ENCODE measurements at places on chromosomes 4 and X. TPM values are rescaled to one million over a fixed set of nuclear protein-coding genes. Genes with fewer than 3 reads are reported as not detected.
A peak's percentile ranks its signal among the peaks of the same experiment; 100 is the strongest.

The HEPH gene
- total RNA-seq: 68.9 TPM

The ZNF732 gene
- not detected for total RNA-seq

The EDA gene
- 10.9 TPM for total RNA-seq

The NR0B1 gene
- total RNA-seq: not detected

The RBMXL3 gene
- not detected for total RNA-seq

The KLF8 gene
- 15.5 TPM for total RNA-seq

The PNMA6A gene
- total RNA-seq: 3.7 TPM

The CTAG2 gene
- not detected for total RNA-seq

The ZGRF1 gene
- total RNA-seq: 1.5 TPM

The SSX4B gene
- not detected for total RNA-seq

The MAGEA11 gene
- not detected for total RNA-seq

The CACNA1F gene
- total RNA-seq: 0.42 TPM

The NDNF gene
- total RNA-seq: 16.0 TPM

The KCTD8 gene
- 2.1 TPM for total RNA-seq

DNA sequence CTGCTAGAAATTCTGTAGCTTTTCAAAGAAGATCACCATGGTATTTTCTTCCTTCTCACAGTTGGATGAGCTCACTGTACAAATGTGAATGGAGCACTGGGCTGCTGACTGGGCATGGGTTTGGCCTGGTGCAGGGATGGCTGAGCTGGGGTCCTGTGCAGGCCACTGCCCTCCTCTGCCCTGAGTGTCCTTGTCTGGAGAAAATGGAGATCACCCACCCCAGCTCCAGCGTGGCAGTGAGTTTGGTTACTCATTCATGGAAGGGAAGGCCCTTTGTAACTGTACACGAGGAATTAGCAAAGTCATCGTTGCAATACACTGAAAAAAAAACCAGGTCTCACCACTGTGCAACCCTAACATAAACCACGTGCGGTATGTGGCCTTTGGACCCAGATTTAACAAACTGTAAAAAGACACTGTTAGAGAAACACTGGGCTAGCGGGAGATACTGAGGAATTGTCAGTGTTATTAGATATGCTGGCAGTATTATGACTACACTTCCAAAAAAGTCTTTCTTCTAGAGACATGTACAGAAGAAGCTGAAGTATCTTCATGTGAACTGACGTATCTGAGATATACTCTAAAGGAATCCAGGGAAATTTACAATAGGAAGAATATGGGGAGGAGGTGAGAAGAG is 16.1 kb upstream of the TBC1D14 start:
- H3K27me3 ChIP-seq: no peaks in the 10 kb centered on the region
- DNase-seq: no peak
- H3K27ac ChIP-seq: no peak overlapping the region
- no peaks in the 10 kb centered on the region for H3K36me3 ChIP-seq
- H3K4me3 ChIP-seq: no peak overlapping the region

GRCh38 chrX:12950851-12951594 is 23.9 kb upstream of the TMSB4X start:
- no peak overlapping the region for H3K4me3 ChIP-seq
- H3K27ac ChIP-seq: peak overlapping the region; percentile 81
- no peaks in the 10 kb centered on the region for H3K27me3 ChIP-seq
- H3K4me1 ChIP-seq: peaks cover 16% of the 10 kb centered on the region
- H3K36me3 ChIP-seq: no peaks in the 10 kb centered on the region

- DNase-seq: no peak
- no peaks in the 10 kb centered on the region for H3K36me3 ChIP-seq
- no peak overlapping the region for H3K4me3 ChIP-seq
- H3K27ac ChIP-seq: no peak overlapping the region
- H3K27me3 ChIP-seq: no peaks in the 10 kb centered on the region
- no peaks in the 10 kb centered on the region for H3K4me1 ChIP-seq
Observed at GRCh38 chr4:116088771-116089170, 975.4 kb upstream of the NDST4 start.

DNA sequence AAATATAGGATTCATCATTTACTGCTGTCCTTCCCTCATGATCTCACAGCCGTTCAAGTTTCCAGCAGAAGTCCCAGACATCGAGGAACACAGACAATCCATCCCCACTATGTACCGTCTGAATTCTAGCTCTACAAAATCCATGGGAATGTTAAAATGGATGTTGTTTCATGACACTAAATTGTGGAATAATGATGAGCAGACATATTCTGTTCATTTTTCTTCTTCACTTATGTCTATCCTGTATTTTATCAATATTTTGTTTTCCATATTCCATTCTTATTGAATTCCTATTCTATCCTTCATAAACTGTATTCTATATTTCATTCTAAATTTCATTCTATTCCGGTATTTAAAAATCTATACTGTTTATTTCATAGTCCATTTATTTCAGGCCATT is 71.8 kb downstream of the NUDT10 start:
- DNase-seq: no peak
- no peak overlapping the region for H3K4me3 ChIP-seq
- no peaks in the 10 kb centered on the region for H3K4me1 ChIP-seq
- no peaks in the 10 kb centered on the region for H3K27me3 ChIP-seq
- no peaks in the 10 kb centered on the region for H3K36me3 ChIP-seq
- no peak overlapping the region for H3K27ac ChIP-seq

DNA sequence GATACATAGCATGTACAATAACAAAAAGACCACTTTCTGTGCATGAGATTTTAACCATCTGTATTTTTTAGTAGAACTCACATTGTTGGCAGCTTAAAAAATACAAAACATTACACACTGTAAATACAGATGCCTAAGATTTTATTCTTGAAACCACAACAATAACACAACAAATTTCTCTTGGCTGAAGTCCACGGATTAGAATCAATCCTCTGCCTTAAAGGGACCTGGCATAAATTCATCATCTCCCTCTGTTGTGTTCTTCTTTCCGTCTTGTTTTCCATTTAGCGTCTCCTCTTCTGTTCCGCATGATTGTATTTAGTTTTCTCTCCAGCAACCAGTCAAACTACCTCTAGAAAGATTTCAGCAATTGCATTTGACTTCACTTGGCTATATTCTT is 231.0 kb downstream of the SPOCK3 start:
- H3K27me3 ChIP-seq: no peaks in the 10 kb centered on the region
- no peak overlapping the region for H3K4me3 ChIP-seq
- H3K36me3 ChIP-seq: no peaks in the 10 kb centered on the region
- no peak for DNase-seq
- no peaks in the 10 kb centered on the region for H3K4me1 ChIP-seq
- no peak overlapping the region for H3K27ac ChIP-seq

DNA sequence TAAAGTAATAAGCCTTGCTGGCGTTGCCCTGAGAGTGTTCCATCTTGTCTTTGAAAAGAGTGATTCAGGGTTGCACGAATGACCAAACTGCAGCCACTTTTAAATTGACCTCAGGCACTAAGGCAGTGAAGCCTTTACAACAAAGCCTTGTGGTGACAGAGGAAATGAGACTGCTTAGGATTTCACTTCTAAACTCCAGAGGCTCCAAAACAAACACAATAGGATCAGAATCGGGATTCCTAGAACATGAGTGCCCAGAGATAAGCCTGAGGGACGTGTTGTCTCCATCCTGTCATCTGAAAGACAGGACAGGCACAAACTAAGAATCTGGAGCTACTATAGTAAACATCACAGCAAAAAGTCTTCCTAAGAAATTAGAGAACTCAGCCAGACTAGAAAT is 405.2 kb downstream of the PPARGC1A start:
- peaks cover 16% of the 10 kb centered on the region for H3K4me1 ChIP-seq
- DNase-seq: no peak
- no peaks in the 10 kb centered on the region for H3K36me3 ChIP-seq
- H3K4me3 ChIP-seq: no peak overlapping the region
- H3K27ac ChIP-seq: peak overlapping the region; percentile 37

DNA sequence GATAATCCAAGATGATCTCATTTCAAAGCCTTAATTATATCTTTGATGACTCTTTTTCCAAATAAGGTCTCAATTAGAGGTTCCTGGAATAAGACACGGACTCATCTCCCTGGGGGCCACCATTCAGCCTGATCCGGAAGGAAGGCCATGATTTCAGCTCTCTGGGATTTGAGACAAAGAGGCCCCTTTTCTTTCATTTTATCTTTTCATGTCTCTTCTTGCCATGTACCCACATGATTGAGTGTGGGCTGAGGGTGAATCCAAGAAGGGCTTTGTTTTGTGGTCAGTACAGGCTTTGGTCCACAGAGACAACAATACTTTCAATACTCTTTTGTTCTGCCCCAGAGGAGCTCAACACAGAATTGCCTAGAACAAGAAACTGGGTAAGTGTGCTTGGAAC is 261.2 kb downstream of the TRIML1 start:
- no peak overlapping the region for H3K27ac ChIP-seq
- no peak overlapping the region for H3K4me3 ChIP-seq
- no peaks in the 10 kb centered on the region for H3K27me3 ChIP-seq
- no peaks in the 10 kb centered on the region for H3K36me3 ChIP-seq
- no peaks in the 10 kb centered on the region for H3K4me1 ChIP-seq
- no peak for DNase-seq

GRCh38 chrX:137999071-137999470 is 433.1 kb downstream of the ZIC3 start:
- no peaks in the 10 kb centered on the region for H3K36me3 ChIP-seq
- no peak for DNase-seq
- no peaks in the 10 kb centered on the region for H3K4me1 ChIP-seq
- no peaks in the 10 kb centered on the region for H3K27me3 ChIP-seq

GRCh38 chrX:154541589-154541895 is 5.1 kb downstream of the G6PD start:
- no peak overlapping the region for H3K4me3 ChIP-seq
- DNase-seq: no peak
- H3K27ac ChIP-seq: peak overlapping the region; percentile 63
- no peaks in the 10 kb centered on the region for H3K27me3 ChIP-seq
- peaks cover 4% of the 10 kb centered on the region for H3K36me3 ChIP-seq
- H3K4me1 ChIP-seq: peaks cover 36% of the 10 kb centered on the region

- no peaks in the 10 kb centered on the region for H3K36me3 ChIP-seq
- H3K27ac ChIP-seq: no peak overlapping the region
- H3K27me3 ChIP-seq: no peaks in the 10 kb centered on the region
- no peak for DNase-seq
Observed at GRCh38 chrX:46922611-46923010, 10.4 kb downstream of the JADE3 start.

DNA sequence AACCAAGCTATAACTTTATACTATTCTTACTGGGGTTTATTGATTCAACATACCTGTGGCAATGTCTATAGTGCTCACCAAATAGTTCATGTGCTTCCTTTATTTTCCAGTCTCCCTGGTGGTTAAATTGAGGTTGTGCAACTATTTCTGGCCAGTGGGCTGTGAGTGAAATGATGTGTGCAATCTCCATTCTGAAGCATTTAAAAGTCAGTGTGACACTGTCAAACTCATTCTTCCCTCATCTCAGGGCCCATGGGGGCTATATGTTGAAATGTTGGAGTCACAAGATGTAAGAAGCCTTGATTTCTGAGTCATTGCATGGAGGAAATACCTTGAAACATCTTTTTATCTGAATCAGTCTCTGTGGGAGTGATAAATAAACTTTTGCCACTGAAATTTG is 414.3 kb upstream of the RPS6KA3 start:
- no peak overlapping the region for H3K27ac ChIP-seq
- no peak for DNase-seq
- H3K36me3 ChIP-seq: no peaks in the 10 kb centered on the region
- H3K27me3 ChIP-seq: no peaks in the 10 kb centered on the region
- no peaks in the 10 kb centered on the region for H3K4me1 ChIP-seq

GRCh38 chrX:8084006-8084405 is 87.1 kb downstream of the VCX2 start:
- no peak overlapping the region for H3K4me3 ChIP-seq
- peak overlapping the region; percentile 54 for H3K27ac ChIP-seq
- H3K27me3 ChIP-seq: no peaks in the 10 kb centered on the region
- DNase-seq: no peak

- H3K27me3 ChIP-seq: peaks cover 26% of the 10 kb centered on the region
- no peak for DNase-seq
- H3K36me3 ChIP-seq: no peaks in the 10 kb centered on the region
Observed at GRCh38 chr4:1511441-1512041, 105.3 kb upstream of the NKX1-1 start.

GRCh38 chrX:71930298-71930697 is 19.7 kb downstream of the NHSL2 start:
- H3K36me3 ChIP-seq: no peaks in the 10 kb centered on the region
- H3K4me1 ChIP-seq: no peaks in the 10 kb centered on the region
- no peak overlapping the region for H3K27ac ChIP-seq
- no peak overlapping the region for H3K4me3 ChIP-seq

- H3K4me3 ChIP-seq: no peak overlapping the region
- no peaks in the 10 kb centered on the region for H3K27me3 ChIP-seq
- no peaks in the 10 kb centered on the region for H3K36me3 ChIP-seq
- no peaks in the 10 kb centered on the region for H3K4me1 ChIP-seq
Observed at GRCh38 chr4:79022529-79022928, 83.3 kb upstream of the PAQR3 start.

- no peaks in the 10 kb centered on the region for H3K36me3 ChIP-seq
- H3K27me3 ChIP-seq: no peaks in the 10 kb centered on the region
- peaks cover 7% of the 10 kb centered on the region for H3K4me1 ChIP-seq
- H3K27ac ChIP-seq: no peak overlapping the region
- no peak overlapping the region for H3K4me3 ChIP-seq
Observed at GRCh38 chr4:107449611-107450369, 270.2 kb downstream of the PAPSS1 start.

GRCh38 chr4:11698033-11698432 is 269.3 kb upstream of the HS3ST1 start:
- no peaks in the 10 kb centered on the region for H3K36me3 ChIP-seq
- no peak for DNase-seq
- H3K4me3 ChIP-seq: no peak overlapping the region
- H3K27me3 ChIP-seq: no peaks in the 10 kb centered on the region
- no peak overlapping the region for H3K27ac ChIP-seq

GRCh38 chr4:23706972-23707651 is 182.7 kb downstream of the PPARGC1A start:
- no peaks in the 10 kb centered on the region for H3K27me3 ChIP-seq
- no peak overlapping the region for H3K4me3 ChIP-seq
- H3K27ac ChIP-seq: no peak overlapping the region
- no peak for DNase-seq

- no peaks in the 10 kb centered on the region for H3K4me1 ChIP-seq
- no peak for DNase-seq
- H3K27me3 ChIP-seq: no peaks in the 10 kb centered on the region
- no peak overlapping the region for H3K27ac ChIP-seq
- no peaks in the 10 kb centered on the region for H3K36me3 ChIP-seq
Observed at GRCh38 chrX:130885996-130886395, 17.0 kb downstream of the ENOX2 start.

Measured in esophagus muscularis mucosa (tissue), 4 donors.